Fibroblast of skin of right biceps (primary cell): ENCODE measurements at places on chromosomes 1 and 21.
A peak's percentile ranks its signal among the peaks of the same experiment; 100 is the strongest.

GRCh38 chr1:147851149-147851548 lies 51.4 kb upstream of the GJA8 start:
- no peak for DNase-seq

- peak; percentile 66 for DNase-seq
These were observed 51.4 kb downstream of the GRIK1 start for GRCh38 chr21:29888437-29888836.

DNA sequence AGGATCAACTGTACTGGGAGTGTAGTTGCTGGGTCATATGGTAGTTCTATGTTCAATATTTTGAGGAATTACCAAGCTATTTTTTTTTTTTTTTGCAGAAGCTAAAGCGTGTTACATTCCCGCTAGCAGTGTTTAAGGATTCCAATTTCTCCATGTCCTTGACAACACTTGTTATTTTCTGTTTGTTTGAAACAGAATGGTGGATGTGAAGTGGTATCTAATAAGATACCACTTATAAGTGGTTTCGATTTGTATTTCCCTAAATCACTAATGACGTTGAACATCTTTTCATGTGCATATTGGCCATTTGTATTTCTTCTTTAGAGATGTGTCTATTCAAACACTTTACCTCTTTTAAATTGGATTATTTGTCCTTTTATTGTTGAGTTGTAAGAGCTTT lies 112.2 kb downstream of the DISP1 start:
- DNase-seq, result no peak

DNA sequence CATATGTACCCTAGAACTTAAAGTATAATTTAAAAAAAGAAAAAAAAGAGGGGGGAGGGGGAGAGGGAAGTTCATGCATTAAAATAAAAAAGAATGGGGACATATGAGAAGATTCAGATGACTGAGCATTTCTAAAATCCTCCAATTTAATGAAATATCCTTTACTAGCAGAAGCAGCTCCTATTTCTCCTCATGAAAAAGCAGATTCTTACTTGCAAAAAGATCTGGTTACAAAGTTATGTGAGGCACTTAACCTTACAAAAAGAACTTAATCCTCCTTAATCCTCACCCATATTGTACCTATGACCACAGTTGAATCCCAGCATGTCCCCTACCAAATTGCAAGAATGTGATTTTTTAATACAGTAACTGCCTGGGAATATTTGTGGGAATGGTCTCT lies 298.5 kb downstream of the SRGAP2C start:
- no peak for DNase-seq

- peak; percentile 59 for DNase-seq
These were observed 76.5 kb upstream of the WDR26 start for GRCh38 chr1:224510880-224511645.

GRCh38 chr1:8107897-8108296 lies 81.8 kb upstream of the ERRFI1 start:
- DNase-seq, result no peak

- DNase-seq, result no peak
These were observed 35.5 kb upstream of the PRDM2 start for GRCh38 chr1:13664451-13664850.

DNA sequence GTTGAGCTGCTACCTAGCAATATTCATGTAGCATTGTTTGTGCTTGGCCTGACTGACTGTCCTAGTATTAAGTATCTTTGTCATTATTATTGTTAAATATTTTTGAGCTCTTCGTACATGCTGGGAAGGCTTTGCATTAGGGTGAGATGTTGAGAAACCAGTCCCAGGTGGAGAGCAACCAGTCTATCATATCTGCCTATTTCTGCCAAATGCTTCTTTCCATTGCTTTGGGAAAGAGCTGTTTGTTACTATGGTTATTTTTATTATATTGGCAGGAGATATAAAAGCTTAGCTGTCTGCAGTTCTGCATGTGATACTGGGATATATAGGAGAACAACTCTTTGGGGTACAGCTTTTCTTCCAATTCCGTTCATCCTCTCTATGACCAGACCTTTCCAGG lies 85.1 kb downstream of the CLDN17 start:
- DNase-seq, result no peak
